AG09309 (cell line): ENCODE measurements at places on chromosomes 2 and 18.

GRCh38 chr18:78889250-78889649 is 90.4 kb upstream of the SALL3 start:
- no peak for DNase-seq

DNA sequence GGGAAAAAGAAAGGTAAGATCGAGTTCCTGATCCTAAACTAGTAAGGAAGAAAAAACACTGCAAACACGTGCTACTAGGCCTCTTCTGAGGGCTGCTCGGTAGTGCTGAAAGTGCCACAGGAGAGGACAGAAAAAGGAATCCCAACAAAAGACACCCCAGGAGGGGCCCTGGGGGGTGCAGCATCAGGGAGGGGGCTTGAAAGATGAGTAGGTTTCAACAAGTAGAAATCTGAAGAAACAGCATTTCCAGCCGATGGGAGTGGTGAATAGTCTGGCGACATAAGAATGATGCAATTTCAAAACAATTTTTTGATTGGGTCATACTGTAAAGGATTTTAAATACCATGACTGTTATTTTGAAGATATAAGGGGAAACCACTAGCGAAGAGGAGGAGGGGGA is 98.6 kb downstream of the NOL10 start:
- DNase-seq, result no peak

DNA sequence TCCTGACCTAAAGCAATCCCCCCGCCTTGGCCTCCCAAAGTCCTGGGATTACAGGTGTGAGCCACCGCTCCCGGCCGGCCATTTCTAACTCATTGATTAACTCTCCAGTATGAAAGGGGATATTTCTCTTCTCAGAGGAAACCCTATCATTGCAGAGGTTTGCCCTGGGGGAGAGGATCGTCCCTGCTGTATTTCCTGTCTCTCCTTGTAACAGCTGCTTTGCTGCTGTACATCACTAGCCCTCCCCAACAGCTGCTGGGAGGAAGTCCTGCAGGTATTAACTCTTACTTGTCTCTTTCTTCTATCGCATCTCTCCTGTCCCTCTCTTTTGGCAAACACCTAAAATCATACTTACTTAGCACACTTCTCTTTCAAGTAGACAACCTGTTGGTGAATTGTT is 219.0 kb upstream of the DSEL start:
- DNase-seq, result no peak

DNA sequence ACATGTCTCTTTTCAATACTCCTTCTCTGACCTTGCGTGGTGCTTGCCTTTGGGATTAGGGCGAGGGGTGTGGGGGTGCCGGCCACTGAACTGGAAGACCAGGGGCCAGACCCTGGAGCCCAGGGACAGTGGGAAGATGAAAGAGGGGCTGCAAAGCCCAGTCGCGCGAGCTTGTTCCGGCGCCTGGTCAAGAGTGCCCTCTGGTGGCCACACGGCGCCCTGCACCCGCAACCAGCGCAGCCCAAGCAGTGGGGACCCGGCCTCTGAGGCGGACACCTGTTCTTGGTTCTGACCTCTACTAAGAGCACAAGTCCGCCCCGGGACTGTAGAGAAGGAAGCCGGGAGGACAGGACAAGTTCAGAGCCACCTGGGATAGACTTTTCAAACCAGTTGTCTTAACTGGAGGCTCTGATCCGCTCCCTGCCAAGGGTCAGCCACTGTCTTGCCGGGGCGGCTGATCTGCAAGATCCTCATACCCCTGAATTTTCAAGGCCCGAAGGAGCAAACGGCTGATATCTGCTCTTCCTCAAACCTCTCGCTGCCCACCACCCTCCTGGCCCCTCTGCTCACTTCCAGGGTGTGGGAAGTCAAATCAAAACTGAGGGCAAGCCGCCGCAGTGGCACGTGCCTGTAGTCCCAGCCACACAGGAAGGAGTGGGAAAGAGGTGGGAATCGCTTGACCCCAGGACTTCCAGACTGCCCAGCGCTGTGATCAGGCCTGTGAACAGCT is 14.9 kb upstream of the MSH6 start:
- DNase-seq, result no peak

- peak; percentile 92 for DNase-seq
These were observed 287.4 kb downstream of the PRKCE start for GRCh38 chr2:45938649-45939511.

DNA sequence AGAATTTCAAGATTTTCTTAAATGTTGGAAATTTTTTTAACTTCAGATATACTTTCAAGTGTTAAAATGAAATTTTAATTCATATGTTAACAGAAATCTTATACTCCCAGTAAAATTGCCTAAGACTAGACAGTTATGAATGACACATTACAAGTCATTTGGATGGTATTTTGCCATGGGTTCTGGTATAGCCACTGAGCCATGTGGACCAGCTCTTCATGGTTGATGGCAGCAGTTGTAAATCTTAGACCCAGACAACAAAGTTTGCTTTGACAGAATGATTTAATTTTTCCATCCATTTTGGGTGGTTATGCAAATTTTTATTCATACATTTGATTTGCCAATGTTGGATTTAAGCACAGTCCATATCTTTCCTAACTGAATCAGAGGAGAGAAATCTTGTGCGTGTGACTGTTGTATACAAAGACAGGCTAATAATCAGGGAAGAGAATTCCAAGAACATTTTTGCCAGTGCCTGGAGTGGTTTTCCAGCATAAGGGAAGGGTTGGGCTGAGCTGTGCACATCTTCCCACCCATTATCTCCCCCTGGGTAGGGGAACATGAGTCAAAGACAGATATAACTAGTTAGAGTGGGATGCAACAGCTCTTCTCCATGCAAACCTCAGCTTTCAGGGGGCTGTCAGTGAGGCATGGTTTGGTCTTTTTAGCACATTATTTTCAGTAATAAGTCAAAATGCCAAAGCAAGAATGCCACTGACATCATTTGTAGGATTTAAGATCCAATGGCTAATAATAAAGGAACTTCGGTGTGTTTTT is 28.1 kb upstream of the INPP4A start:
- DNase-seq, result no peak

DNA sequence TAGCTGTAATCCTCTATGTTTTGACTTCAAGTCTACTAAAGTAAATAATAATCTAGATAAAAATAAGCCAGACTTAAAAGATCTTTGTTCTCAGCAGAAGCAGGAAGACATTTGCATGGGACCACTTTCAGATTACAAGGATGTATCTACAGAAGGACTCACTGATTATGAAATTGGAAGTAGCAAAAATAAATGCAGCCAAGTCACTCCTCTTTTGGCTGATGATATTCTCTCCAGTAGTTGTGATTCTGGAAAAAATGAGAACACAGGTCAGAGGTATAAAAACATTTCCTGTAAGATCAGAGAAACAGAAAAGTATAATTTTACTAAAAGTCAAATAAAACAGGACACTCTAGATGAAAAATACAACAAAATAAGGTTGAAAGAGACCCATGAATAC is 338.4 kb downstream of the ZNF804A start:
- DNase-seq, result no peak

DNA sequence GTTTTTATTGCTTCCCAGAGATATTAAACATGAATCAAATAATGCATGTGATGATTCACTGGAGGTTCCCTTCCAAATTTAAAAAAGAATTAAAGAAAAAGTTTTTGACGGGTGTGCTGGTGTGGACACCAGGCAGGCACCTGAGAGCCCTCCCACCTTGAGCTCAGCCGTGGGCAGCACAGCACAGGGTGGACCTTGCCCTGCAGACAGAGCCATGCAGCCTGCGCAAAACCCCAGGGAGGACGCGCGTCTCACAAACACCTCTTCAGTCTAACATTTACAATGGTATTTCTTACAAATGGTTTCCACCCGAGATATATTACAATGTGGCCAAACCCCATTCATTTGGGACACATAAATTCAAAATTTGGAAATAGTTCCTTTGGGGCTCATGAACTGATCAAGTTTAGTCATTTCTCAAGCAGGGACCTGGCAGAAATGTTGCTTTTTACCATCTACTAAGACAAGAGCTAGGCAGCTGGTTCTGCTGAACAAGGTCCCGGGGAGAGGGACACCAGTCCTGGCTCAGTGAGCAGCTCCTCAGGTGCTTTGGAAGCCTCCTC is 45.4 kb downstream of the ODC1 start:
- DNase-seq, result no peak

DNA sequence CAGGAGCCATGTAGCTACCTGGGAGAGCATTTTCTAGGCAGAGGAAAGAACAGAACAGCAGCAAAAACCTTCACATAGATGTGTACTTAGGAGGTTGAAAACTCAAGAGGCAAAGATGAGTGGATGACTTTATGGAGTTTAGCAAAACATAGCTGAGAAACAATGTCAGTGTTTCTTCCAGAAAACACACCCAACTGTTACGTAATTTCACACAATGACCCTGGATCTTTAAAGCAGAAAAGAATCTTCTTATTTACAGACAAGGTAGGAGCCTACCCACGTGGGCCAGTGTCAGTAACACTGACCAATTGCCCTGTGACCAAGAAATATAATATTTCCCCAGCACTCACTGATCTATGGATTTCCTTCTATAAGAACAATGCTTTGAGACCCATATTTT is 254.6 kb downstream of the CDH20 start:
- DNase-seq, result no peak

DNA sequence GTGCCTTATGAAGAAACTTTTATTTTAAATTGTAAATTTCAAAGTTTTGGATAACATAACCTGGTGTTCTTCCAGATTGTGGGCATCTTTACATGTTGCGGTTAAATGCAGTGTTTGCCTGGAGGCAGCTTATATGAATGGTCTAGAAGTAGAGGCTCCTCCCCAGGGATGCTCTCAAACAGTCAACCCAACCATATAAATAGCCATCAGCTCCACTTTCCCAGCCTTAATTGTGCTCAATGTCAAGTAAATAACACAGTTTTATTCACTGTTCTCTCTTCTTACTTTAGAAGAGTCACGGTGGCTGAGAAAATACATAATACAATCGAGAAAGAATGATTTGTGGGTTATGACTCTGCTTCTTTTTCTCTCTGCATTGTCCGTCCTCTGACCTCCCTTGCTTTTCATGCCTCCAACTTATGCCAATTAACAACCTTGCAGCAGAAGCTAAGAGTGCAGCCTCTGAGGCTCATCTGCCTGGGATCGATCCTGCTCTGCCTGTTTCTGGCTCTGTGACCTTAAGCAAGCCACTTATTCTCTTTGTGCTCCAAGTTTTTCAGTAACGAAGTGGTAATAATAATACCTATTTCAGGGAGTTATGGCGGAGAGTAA is 100.3 kb downstream of the DAW1 start:
- no peak for DNase-seq

DNA sequence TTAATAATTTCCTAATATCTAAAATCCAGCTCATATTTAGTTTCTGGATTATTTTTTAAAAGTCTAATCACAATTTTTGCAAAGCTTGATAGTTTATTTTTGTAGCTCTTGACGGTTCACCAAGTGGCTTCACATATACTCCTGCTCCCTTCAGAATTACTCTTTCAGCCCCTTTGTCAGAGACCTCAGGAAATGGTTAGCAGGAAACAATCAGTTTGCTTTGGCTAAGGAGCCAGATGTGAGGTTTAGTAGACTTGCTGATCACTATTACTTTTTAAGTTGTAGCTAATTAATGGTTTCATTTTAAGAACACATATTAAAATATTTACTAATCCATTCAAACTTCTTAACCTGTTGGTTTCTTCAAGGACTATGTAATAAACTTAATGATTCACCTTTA is 2.3 kb downstream of the RBBP8 start:
- DNase-seq, result no peak

GRCh38 chr18:55833543-55833942 is 245.6 kb upstream of the TCF4 start:
- DNase-seq, result peak; percentile 92

- DNase-seq, result no peak
These were observed 145.5 kb downstream of the CYP26B1 start for GRCh38 chr2:72001937-72002690.

GRCh38 chr2:145752091-145752806 is 1232.3 kb upstream of the ZEB2 start:
- peak; percentile 61 for DNase-seq
